HS-27A (cell line): ENCODE measurements at places on chromosomes 1 and 21.

DNA sequence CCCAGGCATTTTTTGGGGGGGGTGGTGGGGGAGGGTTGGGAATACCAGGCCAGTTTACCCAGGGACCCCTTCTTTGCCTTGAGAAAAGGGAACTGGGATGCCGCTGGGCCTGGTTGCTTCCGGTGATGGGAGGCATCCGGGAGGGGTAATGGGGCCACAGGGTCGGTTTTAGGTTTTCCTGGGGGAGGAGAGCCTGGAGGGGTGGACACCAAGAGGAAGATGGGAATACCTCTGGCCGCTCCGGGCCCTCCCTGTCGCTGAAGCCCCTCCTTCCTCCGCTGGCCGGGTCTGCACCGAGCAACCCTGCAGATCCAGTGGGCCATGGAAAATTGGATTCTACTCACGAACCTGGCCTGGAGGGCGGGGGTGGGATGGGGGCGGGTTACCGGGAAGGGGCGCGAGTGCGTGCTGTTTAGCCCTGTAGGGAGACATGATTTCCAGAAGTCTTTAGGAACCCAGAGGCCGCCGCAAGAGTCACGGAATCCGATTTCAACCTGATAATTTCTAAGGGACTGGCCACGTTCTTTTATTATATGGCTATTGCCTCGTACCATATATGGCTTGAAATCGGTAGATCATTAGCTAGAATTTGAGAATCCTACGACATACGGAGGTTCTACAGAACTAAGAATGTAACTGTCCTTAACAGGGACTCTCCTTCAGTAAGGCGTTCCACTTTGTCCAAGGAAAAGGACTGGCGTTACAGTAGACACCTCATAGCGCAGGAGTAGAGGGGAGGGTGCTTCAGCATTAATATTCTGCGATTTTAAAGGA, 749 bp downstream of the AKIRIN1 start:
- no peak for DNase-seq

DNA sequence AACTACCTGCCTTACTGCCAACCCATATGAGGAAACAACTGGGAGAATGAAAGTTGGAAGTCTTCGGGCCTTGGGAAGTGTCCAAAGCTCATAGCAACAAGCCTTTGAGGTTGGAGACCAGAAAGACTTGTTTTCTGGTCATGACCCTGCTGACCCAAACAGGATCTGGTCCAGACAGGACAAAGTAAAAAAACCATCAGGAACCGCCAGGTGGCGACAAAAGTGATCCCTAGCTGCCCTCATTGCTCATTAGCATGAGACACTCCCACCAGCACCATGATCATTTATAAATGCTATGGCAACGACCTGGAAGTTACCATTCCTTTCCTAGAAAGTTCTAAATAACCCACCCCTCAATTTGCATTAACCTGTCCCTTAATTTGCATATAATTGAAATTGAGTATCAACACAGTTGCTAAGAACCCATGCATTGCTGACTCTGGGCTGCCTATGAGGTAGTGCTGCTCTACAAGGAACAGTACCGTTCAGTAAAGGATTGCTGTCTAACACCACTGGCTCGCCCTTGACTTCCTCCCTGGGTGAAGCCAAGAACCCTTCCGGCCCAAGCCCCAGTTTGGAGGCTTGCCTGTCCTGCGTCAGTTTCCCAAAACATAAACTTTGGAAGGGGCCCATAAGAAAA, 89.0 kb downstream of the URB2 start:
- peak; percentile 23 for DNase-seq

- DNase-seq: no peak
Observed at GRCh38 chr1:36092166-36092797, 3.6 kb downstream of the ADPRS start.

- no peak for DNase-seq
Observed at GRCh38 chr1:26161415-26162219, 2.7 kb downstream of the FAM110D start.

- DNase-seq: peak; percentile 84
Observed at GRCh38 chr1:26405281-26405915, 5.2 kb upstream of the LIN28A start.

DNA sequence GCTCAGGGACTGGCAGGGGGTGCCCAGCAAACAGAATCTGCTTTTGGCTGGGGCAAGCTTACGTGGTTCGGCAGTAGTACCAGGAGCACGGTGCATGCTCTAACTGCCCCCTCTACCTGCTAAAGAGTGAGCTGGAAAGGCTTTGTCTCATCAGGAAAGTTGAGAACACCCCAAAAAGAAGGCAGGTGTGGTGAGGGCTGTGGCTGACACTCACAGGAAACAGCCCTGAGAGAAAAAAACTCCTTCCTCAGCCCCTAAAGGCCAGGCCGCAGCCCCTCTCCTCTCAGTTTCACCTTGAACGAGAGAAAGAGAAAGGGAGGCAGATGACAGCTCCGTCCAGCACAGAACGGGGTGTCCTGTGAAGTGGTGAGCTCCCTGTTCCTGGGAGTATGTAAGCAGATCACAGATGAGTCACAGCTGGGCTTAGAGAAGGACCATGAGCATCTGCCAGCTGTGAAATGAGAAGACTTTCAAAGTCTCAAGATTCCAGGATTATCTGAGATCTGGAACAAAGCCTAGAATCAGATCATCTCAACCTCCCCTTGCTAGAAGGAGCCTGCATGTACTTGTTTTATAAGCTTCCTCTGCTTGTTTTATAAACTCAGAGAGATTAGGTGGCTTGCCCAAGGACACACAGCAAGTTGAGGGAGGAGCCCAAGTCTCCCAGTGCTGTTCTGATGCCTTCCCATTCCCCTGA, 13.4 kb downstream of the LAPTM5 start:
- DNase-seq: no peak

- no peak for DNase-seq
Observed at GRCh38 chr1:63612971-63613370, 19.8 kb downstream of the PGM1 start.

DNA sequence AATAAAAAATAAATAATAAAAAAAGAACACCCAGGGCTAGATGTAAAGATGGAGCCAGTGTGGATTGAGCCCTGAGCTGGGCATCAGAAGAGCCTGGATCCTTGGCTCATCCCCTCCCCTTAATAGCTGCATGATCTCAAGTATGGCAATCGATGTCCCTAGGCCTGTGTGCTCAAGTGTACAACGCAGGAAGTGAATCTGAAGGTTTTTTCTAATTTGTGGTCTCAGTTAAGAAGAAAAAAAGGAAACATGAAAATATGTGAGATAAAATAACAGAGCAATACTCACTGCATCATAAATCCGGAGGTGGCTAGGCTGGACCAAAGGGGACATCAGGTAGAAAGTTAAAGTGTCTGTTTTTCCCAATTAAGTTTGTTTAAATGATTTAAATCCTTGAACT, 47.3 kb upstream of the SLC44A3 start:
- no peak for DNase-seq
